ENCODE measurements at places on chromosomes 1 and 21.

GRCh38 chr1:222546548-222547259, 1.2 kb downstream of the HHIPL2 start:
- DNase-seq, result no peak

DNA sequence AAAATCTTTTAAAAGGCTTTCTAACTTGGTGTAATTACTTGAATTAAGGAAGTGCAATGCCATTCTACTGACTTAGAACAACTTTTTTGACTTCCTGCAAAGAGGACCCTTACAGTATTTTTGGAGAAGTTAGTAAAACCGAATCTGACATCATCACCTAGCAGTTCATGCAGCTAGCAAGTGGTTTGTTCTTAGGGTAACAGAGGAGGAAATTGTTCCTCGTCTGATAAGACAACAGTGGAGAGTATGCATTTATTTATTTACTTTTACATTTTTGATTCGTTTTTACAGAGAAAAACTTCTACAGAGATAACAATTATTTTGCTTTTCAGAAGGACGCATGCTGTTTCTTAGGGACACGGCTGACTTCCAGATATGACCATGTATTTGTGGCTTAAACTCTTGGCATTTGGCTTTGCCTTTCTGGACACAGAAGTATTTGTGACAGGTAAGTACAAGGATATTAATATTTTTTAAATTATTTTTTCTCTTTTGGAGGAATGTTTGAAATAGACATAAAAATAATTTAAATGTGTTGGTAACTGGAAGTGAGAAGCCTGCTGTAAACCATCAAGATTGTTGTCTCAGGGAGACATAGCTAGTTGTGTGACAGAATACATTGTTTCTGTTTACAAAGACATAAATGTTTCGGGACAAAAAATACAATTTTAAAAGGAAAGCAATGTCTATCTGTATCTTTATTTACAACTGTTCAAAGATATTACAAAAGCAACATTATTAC, at the start of gene PTPRC:
PTPRC (plus strand) TSS at position 147 of the 742 bp plus-strand sequence; CDS start at position 376, 229 bp downstream.
- no peak for DNase-seq

DNA sequence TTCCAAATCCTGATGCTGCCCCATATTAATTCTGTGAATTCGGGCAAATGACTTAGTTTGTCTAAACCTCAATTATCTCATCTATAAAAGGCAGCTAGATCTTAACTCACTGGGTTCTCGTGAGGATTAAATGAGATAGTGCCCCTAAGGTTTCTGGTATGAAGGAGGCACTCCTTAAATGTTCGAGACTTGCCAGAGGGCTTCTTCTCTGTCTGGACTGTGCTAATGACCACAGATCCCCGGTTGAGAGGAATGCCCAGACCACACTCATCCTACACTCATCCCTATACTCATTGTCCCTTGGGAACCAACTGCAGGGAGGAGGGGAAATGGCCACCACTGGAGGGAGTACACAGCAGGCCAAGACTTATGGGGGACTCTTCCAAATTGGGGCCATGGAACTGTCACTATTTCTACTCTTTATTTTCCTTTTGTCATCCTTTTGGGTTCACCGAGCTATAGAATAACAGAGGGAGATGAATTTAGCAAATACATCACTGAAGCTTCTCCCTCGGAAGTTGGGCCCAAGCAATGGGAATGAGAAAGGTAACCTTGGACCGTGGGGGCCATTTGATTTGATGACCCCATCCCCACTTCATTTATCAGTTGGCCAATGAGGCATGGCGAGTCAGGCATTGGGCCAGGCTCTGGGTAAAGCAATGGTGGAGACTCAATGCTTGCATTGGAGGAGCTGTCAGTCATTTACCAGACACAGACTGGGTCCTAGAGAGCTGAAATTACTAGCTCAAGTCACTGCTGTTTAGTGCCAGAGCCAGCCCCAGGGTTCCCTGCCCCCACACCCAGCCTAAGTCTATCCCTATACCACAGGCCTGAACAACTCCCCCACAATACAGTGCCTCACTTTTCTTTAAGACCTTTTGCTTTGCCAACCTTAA, 5.1 kb downstream of the ATF3 start:
- DNase-seq, result no peak

DNA sequence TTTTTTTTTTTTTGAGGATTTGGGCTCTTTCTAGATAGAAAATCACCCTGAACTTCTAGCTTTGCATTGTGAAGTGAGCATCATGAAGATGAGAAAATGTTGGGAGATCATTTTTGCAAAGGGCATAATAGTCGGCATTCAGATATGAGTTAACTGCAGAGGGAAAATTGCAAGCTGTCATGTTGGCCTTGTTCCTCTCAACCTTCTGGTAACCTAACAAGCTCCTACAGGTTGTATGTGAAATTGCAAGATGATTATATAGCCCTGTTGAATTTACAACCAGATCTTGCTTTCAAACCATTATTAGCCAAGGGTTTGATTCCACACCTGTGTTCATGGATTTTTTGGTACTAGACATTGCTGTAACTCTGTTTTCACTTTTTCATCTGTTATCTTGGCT, 2.2 kb downstream of the ELOA start:
- no peak for DNase-seq

GRCh38 chr21:32371913-32372314, 20.9 kb downstream of the URB1 start:
- no peak for DNase-seq

DNA sequence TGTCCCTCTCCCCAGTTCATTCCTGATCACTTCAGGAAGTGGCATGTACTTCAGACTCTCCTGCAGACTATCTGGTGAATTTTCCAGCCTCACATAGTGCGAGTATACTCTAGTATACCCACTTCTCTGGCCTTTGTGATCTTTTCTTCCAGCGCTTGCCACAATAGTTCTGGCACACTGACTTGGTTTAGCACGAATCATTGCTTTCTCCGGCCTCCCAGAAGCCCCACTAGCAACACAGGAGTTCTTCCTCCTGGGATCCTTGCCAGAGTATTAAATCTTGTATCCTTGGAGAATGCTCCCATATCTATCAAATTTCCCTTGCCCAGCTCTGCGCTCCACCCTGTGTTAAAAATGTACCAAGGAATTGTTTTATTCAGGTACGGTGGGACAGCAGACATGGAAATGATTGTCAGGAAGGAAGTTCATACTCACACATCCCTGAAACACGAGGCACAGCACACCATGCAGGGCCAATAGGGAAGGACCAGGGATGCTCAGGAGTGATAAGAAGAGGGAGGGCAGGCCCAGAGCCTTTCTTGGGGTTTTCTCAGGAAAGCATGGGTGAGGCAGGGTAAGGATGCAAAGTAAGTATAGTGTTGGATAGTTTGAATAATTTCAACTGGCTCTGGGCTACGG, 136.7 kb downstream of the ADSS2 start:
- DNase-seq, result no peak

GRCh38 chr1:6495041-6495441, 3.6 kb upstream of the PLEKHG5 start:
- no peak for DNase-seq

DNA sequence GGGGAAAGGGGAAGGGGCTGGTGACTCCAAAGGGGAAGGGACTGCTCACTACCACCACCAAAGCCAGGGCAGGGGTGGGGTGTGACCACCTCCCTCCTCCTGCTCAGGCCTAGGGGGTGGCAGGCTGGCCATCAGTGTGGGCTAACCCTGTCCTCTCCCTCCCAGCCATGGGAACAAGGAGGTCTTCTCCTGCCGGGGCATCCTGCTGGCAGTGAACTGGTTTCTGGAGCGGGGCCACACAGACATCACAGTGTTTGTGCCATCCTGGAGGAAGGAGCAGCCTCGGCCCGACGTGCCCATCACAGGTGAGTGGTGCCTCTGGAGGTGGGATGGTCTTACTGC, 5.7 kb downstream of the ZC3H12A start:
- DNase-seq, result no peak

GRCh38 chr1:14887044-14887566, 266.4 kb upstream of the TMEM51 start:
- no peak for DNase-seq

DNA sequence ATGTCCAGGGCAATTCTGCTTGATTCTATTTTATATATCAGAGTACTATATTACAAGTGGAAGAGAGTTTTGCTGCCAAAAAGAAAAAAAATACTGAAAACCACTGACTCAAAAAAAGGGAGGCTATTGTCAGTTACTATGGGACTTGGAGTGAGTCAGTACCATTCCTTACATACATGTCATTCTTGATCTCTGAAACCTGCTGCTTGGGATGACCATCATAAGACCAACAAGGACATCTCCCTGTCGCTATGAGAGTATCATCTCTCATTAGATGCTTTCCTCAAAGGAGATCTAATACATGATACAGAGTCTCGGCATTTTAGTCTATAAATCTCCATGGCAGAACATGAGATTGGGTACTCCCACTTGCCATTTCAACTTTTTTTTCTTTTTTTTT, 11.8 kb upstream of the INPP5B start:
- no peak for DNase-seq

Data from cortex of kidney (tissue), 1 donor.